ENCODE measurements at places on chromosomes 2 and 18.

DNA sequence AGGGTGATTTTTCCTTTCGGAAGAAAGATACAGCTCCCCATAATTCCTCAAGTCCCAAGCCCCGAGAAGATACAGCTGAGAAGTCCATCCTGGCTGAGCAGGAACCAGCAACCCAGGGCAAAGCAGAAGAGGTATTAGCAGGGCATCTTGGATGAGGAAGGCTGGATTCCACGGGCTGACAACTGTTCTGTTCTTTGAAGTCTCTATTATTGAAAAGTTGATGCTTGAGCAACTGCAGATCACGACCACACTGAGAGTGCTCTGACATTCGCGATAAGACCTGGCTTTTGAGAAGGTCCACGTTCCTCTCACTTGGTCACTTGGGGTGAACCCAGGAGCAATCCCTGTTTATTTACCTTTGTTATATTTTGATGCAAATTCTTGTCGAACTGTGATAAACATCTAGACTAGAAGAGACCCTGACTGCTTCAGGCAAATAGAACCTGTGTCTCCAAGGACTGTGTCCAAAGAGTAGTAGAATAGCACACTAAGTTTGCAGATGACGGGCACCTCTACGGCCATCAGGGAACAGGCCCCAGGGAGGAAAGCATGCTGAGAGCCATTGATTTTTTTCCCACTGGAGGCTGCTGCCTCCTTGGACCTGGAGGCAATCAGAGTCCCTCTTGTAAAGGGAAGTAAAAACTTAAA, 133.1 kb downstream of the ARL4C start:
- no peak for DNase-seq

DNA sequence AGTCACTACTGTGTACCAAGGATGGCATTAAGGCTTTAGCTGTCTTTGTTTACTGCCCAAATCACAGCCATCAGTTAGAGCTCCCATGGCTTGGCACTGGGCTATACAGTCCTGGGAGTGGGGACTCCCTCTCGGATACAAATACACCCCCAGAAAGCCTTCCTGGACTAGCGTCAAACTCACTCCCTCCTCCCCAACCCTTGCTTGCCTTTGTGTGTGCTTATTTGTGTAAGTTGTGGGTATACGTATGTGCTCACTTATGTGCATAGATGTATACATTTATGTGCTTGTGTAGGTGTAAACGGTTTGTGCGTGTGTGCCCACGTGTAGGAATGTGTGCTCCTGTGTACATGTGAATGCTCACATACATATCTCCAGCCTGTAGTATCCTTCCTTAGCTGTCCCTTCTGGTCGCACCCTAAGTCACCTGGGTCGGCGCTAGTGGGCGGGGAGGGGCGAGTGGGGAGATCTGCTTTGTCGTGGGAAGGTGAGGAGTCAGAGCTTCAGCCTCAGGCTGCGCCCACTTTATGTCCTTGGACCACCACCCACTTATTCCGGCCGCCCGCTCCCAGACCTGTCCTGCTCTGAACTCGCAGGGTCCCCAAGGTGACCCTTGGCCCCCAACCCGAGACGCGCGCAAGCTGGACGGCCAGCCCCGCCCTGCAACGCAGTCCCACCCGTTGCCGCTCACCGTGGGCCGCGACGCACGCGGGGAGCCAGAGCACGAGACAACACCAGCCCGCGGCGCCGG, 461 bp downstream of the PRADC1 start:
- no peak for DNase-seq

DNA sequence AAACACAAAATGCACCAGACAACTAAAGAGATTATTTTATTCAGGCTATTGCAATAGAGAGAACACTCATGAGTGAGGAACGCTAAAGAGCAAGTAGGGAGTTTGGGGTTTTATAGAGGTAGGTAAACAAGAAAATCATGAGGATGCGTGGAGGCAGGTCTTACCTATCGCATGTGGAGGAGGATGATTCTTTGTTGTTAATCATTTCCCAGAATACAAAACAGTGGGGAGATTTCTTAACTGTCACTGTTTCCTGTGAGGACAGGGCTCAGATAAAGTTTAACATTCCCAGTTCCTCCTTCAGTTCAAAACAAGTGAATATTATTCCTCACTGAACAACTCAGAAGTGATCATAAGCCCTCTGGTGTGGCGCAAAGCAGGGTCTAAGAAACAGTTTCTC, 156.1 kb upstream of the MGAT5 start:
- no peak for DNase-seq

DNA sequence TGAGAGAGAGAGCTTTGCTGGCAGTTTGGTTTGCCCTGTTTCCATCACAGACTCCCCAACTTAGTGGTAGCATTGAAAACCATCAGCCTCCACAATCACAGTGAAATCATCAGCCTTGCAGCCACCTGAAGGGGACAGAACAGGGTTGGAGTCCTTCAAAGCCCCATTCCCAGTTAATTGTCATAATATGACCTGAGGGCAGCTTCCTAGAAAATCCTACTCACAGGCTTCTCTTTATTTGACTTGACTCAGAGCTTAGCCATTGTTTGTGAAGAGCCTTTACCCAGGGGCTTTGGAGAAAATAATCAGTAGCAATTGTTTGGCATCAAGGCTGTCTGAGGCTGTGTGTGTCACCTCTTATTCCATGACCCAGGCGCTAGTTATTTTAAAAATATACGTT, 308.7 kb downstream of the CBLN2 start:
- DNase-seq: no peak

- no peak for DNase-seq
Observed at GRCh38 chr2:30113617-30114293, 33.1 kb upstream of the YPEL5 start.

DNA sequence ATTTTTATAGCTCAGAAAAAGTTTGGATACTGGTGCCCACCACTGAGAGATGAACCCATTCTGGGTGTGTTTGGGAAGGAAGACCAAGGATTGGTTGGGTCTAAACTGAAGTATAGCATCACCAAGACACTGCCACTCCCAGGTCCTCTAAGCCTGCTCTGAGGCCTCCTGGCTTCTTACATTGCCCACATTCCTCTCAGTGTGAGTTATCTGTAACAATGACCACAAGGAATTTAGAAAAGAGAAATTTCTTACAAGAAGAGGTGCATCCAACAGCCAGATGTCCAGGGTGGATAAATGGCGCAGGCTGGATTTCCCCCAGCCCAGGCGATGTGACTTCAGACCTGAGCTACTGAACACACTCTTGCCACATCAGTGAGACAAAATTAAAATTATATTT, 1.6 kb upstream of the GPR45 start:
- DNase-seq: no peak

DNA sequence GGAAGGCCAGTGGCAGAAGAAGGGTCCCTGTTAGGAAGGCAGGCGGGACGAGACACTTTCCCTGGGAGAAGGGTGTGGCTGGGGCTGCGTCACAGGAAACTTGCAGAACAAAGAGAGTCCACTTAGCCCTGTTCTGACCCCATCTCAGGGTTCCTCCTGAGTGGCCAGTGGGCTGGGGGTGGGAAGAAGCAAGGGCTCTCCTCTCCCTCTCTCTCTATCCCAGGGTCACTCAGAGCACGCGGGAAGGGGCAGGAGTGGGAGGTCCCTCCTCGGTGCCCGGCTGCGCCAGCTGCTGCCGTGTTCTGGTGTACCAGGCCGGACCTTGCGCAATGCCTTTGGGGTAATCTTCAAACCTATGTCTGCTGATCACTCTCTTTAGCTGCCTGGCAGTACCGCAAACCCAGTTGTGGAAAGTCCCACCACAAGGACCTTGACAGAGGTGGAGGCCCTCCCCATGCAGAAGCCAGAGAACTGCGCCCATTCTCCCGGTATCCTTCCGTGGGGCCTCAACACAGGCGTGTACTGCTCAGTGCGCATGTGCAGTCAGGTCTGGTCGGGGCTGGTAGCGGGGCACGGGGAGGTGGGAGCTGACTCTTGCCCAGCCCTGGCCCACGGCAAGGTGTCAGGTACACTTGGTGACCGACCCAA, 47.8 kb upstream of the ST3GAL5 start:
- DNase-seq: no peak

GRCh38 chr2:49616800-49617199, 462.5 kb upstream of the FSHR start:
- peak; percentile 78 for DNase-seq

- DNase-seq: no peak
Observed at GRCh38 chr2:11257964-11258363, 86.5 kb downstream of the ROCK2 start.

- peak; percentile 65 for DNase-seq
Observed at GRCh38 chr2:160429248-160430000, 64.2 kb downstream of the RBMS1 start.

DNA sequence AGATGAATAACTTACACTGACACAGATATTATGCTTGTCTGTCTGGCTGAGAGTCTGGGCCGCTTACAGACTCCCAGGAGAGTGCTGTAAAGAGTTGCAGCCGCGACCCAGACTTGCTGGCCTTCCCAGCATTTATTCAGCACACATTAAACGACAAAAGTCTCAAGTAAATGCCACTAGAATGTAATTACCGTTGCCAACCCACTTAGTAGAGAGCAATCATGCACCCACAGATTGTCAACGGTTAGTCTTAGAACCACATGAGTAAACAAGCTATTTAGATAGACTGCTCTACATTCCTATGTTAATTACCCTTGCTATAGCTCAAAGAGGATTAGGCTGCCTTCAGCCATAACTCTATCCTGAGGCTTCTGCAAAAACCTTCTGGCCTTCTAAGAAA, 47.8 kb upstream of the C2orf74 start:
- no peak for DNase-seq

GRCh38 chr2:44879269-44880124, 62.0 kb upstream of the SIX3 start:
- no peak for DNase-seq

GRCh38 chr18:41982942-41983660, 28.1 kb downstream of the PIK3C3 start:
- no peak for DNase-seq

DNA sequence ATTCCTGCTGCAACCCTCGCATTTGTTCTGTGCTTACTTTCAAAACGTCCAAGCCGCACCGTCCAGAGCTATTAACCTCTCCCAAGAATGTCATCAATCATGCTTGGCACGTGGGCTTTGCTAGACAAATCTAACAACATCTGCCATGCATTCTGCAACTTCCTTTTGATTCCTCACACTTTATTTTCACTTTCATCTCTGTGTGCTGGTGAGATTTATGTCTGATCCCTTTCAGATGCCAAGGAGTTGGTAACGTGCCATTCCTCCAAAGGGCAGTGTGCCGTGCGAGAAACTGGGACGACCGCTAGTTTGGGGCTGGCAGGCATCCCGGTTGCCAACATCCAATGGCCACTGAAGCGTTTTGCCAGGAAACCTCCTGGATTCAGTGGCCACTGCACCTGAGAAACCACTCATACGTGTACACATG, 230.0 kb upstream of the PARD3B start:
- no peak for DNase-seq

GRCh38 chr2:214781226-214781625, 28.3 kb downstream of the BARD1 start:
- no peak for DNase-seq

DNA sequence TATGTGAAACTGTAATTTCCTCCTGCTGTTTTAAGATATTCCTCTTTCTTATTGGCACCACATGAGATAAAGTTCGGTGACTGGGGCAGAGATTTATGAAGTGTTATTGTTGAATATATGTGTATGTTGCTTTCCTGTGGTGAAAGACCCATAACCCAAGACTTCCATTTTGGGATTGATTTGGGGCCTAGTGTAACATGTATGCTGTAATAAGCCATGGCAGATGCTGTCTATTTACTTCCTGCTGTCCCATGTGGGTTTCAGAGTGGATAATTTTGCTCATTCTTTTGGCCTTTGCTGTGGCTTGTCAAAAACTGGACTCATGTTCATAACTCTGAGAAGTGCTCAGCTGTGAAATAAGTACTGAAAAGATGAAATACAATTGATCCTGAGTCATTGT, 10.8 kb upstream of the MYO1B start:
- no peak for DNase-seq

DNA sequence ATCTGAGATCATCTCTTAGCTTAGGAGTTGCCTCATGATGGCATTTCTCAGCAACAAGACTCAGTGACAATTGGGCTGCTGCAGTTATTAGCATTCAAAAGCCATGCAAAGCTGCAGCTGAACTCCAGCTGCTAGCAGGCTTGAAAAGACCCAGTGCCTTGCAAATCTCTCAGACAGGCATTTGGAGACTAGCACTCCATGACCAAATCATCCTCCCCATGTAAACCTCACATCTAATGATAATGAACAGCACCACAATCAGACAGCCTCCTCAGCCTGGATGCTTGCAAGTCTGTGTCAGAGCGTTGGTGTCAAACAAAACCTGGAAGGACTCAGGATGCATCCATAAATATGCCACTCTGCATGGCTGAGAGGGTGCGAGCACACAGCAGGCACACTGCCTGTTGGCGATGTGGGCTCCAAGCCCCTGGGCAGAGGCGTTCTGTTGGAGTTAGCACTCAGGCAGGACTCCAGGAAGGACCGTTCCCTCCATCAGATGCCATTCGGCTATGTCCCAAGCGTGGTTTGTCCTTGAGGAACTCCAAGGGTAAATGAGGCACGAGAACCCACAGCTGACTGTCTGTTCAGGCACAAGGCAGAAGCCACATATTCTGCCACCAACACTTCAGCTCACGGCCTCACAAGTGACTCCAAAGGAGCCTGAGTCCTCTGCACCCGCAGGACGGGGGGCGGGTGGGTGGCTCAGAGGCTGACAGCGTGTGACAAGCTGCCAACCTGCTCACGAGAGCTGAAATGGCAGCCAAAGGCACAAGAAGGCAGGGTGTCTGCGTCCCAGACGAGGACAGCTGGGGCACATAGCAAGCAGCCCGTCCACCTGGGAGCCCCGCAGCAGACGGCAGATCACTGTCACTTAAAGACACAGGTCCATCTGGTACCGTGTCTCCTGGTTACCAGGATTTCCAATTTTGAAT, 183.8 kb downstream of the MYT1L start:
- no peak for DNase-seq

DNA sequence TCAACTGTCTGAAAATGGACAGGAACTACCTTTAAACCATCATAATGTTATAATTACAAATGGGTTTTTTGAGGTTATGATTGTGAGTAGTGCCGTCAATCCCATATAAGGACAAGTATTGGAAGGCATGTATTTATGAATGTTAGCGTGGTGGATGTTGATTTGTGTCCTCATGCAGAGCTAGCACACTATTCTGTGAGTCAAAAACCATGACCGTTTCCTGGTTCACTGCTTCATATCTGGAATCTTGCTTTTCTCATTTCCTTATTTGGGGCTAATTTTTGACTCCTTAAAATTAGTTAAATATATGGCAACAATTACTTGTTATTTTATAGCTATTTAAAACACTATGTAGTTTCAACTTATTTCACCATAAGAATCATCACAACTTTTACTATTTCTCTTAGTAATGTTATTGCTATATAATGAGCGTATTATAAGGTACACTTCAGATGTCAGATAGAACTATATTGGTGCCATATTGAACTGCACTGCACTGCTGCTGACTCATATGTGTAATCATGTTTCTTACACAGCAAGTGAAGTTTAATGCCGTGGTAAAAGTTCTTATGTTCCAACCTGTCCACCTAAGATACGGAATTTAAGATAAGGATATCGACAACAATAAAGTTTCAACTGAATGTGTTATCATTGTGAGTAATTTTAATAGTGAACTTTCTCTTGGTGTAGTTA, 192.8 kb downstream of the PTGR3 start:
- DNase-seq: no peak
